ENCODE measurements at places on chromosomes 7 and 10.

DNA sequence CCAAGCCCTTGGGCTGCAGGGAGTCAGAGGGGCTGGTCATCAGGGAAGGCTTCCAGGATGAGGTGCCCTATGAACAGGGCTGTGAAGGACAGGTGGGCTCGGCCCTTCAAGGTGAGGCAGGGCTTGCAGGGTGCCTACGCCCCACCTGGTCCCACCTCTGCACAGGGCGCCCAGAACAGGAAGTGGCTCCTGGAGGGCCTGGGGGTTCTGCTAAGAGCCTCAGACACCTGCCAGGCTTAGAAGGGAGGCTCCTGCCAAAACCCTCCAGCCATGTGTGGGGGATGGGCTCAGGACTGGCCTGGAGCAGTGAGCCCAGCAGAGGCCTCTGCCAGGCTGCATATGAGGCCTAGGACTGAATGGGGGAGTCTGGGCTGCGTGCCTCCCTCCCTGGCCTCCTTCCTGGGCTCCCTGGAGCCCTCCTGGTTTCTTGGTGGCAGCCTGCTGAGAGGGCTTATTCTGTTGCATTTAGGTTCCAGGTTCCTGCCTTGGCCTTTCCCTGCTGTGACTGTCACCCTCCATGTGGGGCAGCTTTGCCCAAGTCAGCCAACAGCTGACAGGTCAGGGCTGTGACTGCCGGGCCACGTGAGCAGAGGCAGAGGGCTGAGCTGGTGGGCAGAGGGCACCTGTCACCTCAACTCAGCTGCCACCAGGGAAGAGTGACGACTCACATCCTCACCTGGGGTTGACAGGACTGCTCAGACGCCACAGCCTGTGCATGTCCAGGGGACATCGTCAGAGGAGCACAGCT lies 45.2 kb upstream of the MSMB start:
- no peak for DNase-seq

DNA sequence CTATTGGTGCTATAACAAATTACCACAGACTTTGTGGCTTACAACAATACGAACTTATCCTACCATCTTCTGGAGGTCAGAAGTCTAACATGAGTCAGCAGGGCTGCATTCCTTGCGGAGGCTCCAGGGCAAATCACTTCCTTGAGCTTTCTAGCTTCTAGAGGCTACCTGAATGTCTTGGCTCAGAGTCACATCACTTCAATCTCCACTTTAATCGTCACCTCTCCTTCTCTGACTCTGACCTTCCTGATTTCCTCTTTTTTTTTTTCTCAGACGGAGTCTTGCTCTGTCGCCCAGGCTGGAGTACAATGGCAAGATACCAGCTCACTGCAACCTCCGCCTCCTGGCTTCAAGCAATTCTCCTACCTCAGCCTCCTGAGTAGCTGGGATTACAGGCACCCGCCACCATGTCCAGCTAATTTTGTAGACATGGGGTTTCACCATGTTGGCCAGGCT lies 44.6 kb upstream of the ANAPC16 start:
- DNase-seq = no peak

DNA sequence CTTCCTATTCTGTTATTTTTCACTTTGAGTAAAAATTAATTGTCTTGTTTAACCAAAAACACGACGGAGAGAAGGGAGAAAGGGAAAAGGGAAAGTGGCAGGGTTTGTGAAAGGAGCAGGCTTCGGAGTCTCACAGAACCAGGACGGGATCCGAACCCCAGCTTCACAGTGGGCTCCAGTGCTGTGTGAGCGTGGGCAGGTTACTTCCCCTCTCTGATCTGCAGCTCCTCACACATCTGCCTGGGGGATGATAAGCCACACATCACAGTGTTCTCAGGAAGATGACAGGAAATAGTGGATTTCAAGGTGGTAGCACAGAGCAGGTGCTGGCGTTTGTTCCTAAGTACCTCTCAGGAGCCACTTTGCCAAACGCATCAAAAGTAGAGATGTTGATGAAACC lies 94.2 kb upstream of the GPR26 start:
- no peak for DNase-seq

DNA sequence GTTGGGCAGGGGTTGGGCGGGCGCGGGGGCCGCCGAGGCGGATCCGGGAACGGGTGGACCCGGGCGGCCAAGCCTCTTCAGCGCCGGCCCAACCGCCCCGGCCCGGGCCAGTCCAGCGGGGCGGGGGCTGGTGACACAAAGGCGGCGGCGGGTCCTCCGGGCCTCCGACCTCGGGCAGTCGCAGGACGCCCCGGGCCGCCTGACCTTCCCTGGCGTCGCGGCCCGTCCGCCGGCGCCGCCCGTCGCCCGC lies 54.2 kb downstream of the METTL2B start:
- no peak for DNase-seq

DNA sequence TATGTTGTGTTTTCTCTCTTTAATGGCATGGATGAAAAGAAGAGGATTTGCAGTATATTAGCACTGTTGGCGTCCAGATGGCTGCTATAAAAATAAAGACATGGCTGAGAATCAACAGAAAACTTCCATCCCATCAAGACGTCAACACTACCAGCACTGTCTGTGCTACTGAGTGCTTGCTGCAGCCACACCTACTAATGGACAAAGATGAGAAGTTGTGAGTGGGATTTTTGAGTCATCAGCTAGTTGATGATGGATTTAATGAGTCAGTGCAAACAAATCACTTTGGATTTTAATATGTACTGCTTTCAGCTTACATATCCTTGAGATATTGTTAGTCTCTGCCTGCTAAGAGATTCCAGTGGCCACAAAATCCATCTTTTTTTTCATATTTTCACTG lies 631.0 kb upstream of the ANKRD30A start:
- no peak for DNase-seq

DNA sequence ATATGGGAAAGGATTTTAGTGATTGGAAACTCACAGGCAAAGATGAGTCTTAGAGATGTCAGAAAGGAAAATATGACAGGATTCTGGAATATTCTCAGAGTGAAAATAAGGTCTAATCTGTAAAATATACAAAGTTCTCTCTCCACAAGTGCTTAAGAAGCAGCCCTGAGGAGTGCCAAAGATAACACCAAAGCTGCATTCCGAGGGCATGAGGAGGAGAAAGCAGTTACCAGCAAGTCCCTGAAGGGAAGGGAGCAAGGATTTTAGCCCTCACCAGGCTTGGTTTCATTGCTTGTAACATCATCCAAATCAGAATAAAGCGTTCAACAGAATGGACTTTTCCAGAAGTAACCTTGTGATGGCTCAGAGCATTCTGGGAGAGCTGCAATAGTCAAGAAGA lies 31.4 kb upstream of the DLX6 start:
- no peak for DNase-seq

GRCh38 chr10:74981831-74982633 lies 129.4 kb upstream of the SAMD8 start:
- DNase-seq = no peak

DNA sequence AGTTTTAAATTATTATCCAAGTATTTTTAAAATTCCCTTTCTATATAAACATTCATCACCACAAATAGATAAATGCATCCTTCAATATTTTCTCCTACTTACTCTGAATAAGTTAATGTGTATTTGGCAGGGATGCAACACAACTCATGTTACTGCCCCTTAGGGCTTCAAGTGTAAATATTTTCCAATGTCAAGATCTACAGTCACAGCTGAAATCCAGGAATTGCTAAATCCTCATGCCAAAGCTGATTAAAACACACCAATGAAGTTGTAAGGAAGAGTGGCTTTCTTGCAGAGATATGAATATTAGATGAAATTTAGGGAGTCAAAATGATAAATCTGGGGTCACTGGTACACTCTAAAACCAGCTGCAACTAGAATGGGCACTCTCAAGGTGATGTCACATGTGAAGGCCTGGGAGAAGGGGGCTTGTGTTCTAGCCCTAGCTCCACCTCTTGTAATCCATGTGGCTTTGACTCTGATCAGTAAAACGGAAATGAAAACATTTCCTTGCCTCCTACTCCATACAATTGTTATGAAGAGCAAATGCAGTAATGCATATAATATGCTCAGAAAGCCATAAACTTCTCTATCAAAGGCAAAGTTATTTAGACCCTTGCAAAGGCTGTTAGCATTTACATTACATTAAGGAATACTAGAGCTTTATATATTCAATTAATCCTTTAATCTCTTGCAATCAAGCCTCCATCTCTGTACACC lies 228.1 kb upstream of the NFE2L3 start:
- DNase-seq = no peak

DNA sequence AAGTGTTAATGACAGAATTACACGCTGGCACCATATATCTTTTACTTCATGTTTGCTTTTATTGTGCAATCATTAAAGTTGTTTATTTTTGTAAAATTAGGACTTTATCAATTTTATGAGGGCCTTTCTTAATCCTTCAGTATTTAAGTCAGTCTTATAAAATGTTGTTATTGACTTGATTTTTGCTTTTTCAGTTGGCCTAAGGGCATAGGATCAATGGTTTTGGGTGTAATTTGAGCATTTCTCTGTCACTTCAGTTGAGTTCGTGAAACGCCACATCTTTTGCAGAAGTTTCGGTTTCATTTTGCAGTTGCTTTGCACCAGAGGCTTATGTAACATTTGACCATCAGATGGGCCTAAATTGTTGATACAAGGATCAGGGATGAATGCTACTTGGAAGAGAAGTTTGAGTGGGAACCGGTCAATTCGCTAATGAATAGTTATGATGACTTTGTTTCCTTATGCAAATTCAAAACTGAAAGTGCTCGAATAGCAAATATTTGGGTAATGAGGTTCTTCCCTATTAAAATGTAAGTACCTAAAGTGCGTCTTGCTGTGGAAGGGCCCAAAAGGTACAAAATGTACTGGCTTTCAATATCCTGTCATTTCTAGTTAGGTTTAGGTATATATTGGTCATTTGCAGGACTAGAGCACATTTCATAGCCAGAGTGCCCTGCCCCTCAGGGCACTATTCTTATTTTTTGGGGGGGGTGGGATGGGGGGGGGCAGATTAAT lies 340.9 kb downstream of the LRMDA start:
- no peak for DNase-seq

GRCh38 chr10:105586451-105587098 lies 945.5 kb downstream of the SORCS3 start:
- DNase-seq = no peak

- no peak for DNase-seq
Observed at GRCh38 chr7:118615-119391, 73.6 kb upstream of the FAM20C start.
